ENCODE measurements at places on chromosomes 7 and 10.
A peak's percentile ranks its signal among the peaks of the same experiment; 100 is the strongest.

- peak; percentile 36 for DNase-seq
These were observed 84.0 kb downstream of the ARL4A start for GRCh38 chr7:12771378-12771877.

DNA sequence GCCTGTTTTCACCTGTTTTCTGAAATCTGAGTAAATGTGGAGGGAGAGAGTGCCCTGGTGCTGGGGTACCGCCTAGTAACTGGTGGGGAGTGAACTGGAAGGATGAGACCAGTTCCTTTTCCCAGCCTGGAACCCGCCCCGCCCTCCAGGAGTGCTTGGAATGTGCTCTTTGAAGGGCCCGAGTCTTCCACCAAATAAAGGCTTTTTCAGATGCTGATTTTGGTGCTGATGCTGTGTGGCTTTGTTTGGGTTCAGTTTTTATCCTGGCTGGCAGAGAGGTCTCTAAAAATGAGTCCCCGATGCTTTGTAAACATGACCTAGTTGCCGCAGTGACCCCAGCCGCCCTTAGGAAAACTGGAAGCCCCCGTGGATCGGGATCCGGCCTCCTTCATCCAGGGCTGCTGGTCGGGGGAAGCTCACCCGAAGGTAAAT is 25.9 kb downstream of the FOXK1 start:
- DNase-seq, result no peak

GRCh38 chr10:101493249-101493648 is 94.8 kb downstream of the POLL start:
- no peak for DNase-seq

GRCh38 chr7:38846280-38846679 is 62.7 kb downstream of the VPS41 start:
- peak; percentile 72 for DNase-seq

- no peak for DNase-seq
These were observed 443.0 kb upstream of the MGMT start for GRCh38 chr10:129024046-129024445.

DNA sequence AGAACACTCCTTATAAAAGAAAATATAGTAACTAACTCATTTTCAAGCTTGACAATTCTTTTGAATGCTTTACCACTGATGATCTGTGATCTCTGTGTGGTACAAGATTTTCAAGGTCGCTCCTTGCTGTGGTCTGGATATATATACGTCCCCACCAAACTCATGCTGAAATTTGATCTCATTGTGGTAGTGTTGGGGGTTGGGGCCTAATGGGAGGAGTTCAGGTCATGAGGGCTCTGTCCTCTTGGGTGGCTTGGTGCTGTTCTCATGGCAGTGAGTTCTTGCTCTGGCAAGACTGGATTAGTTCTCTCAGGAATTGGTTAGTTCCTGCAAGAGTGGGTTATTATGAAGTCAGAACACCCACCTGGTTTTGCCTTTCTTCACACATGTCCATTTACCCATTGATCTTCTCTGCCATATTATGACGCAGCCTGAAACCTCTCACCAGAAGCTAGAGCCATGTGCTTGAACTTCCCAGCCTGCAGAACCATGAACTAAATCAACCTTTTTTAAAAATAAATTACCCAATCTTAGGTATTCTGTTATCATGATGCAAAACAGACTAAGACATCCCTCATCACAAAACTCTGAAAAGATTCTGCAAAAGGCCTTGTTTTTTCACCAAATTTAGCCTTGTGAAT is 8.3 kb upstream of the EDRF1 start:
- no peak for DNase-seq

GRCh38 chr7:99631295-99632109 is 14.8 kb downstream of the ZSCAN25 start:
- DNase-seq, result no peak

DNA sequence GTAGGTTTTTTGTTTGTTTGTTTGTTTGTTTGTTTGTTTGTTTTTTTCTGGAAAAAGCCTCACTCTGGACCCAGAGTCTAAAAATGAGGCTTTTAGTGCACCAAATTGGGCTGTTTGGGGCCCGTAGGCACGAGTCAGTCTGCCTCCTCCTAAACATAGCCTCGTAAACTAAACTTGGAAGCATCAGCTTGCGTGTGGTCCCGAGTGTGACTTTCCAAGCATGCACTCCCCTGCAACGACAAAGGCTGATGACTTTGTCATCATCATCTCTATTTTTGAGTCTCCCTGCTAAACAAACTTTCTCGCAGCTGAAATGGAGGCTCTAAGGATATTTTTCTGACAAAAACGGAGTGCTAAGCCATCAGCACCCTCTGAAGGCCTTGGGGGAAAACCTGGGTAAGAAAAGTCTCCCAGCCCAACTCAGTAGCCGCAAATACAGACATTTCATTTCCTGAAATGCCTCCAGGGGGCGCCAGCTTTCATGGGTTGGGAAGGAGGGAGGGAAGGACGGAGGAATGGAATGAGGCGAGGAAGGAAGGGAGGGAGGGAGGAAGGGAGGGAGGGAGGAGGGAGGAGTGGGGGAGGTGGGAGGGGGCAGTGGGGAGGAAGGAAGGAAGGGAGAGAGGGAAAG is 245.9 kb downstream of the KCNMA1 start:
- peak; percentile 89 for DNase-seq

DNA sequence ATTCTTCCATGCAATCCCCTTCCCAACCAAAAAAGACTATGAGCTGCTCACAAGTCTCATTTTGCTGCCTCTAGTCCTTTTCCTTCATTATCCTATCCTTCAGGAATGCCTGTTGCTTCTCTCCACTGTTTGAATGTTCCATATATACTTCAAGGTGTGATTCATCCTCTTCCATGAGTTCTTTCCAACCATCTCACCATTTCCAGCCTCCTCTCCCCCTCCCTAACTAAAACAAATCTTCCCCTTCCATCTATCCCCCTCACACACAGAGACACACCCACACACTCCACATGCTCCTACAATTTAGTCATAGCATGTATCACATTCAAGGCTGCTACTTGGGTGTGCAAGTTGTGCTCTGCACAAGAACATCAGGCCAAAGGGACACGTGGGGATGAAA is 254.3 kb downstream of the DYNC1I1 start:
- DNase-seq, result peak; percentile 62

GRCh38 chr7:55113760-55114540 is 95.1 kb downstream of the EGFR start:
- DNase-seq, result no peak

All from fibroblast of skin of left quadriceps (primary cell).